GM13977 (cell line): ENCODE measurements at places on chromosomes 2 and 18.

- DNase-seq: no peak
Observed at GRCh38 chr2:108401800-108402199, 24.0 kb downstream of the SULT1C4 start.

DNA sequence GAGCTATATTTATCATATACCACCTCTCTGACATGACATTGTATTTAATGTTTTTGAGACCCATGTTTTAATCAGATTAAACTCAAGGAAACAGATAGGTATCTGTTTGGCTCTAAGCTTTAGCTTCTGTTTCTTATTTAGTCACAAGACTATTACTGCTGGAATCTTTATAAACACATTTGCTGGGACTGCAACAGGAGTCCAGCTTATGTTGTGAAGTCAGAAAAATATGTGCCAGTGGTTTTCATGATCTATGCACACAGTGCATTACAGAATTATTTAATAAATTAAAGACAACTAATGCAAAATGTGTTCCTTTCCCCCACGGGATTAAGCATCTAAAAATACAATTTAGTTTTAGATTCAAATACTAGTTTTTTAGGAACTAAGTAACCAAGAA lies 338.9 kb downstream of the ZEB2 start:
- no peak for DNase-seq

GRCh38 chr2:29724282-29724681 lies 197.1 kb downstream of the ALK start:
- DNase-seq: no peak

GRCh38 chr2:167191588-167191987 lies 303.3 kb downstream of the XIRP2 start:
- DNase-seq: no peak
